ENCODE measurements at places on chromosomes 1 and 21.

DNA sequence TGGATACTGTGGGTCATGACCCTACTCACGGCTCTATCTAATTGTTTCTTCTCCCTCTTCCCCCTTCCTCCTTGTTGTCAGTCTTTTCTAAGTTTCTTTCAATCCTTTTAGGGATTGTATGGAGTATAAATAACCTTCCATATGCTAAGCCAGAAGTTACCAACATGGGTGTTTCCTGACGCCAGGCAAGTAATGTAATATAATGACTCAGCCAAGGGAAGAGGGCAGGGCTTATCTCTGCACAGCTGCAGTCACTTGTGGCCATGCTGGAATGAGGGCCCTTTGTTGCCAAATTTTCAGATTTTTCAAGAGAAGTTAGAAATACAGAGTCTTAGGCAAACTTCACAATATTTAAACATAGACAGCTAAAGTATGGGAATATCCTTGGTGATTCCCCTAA is 194.6 kb downstream of the ST6GALNAC3 start:
- no peak for DNase-seq

DNA sequence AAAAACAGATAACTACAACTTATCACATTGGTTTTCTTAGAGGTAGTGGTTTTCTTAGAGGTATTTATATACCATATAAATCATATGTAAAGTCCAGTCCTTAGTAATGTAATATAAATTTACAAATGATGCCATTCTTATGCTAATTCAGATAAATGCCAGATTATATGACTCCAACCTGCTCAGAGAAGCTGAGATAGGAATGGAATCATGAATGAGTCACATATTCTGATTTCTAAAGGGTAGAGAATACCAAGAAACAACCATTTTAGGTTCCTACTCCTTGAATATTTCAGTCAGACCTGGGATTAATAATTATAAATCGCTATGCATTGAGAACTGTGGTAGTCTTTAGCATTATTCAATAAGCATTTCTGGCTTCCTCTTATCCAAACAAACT is 760.1 kb upstream of the NEGR1 start:
- DNase-seq = no peak

- no peak for DNase-seq
Observed at GRCh38 chr1:84913555-84913892, 20.5 kb upstream of the LPAR3 start.

DNA sequence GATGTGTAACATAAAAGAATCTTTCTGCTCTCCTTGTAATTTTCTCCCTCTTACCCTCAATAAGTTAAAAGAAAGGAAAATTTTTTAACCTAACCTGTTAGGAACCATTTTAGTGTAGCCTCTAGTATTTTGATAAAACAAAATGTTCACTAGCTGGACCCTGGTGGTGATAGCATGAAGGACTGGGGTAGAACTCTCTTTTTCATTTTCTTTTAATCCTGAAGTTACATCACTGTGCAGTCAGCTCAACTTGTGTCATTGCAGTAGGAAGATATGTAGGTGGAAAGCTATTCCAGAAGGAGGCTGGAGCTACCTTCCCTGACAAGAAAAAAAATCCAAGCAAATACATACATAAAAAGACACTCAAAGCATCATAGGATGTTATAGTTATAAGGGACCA is 39.3 kb downstream of the NFIA start:
- no peak for DNase-seq

DNA sequence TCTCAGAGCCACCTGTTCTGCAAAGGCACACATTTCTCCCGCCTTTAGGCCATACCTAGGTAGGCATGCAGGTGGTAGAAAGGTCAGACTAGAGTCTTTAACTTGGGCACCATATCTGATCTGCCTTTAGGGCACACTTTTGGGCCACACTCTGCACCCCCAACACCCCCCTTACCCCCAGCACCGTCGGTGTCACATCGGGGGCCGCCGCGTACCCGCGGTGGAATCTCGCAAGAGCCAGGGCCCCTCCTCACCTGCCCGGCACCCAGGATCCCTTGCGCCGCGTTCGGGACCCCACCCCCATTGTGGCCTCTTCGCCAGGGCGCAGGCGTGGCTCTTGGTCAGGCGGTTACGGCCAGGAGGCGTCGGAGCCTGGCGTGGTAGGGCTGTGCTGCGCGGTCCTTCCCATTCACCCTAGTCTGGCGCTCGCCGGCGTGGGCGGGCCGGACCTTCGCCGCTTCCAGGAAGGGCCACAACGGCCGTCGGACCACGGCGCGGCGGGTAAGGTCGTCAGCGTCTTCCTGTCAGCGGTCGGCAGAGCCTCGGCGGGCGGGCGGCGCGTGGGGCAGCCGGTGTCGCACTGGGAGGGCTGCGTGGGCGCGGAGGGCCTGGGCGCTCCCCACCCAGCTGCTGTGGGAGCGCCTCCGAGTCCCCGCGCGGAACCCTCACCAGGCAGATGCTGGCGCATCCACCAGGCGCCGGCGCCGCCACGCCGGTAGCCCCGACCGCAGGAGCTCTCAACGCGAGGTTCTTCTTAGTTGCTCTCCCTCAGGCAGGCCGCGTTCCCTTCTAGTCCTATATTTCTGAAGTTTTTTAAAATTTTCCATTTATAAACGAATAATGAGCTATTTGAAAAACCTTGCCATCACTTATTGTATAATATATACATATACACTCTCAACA is at the start of gene DNAH14:
Gene DNAH14, plus strand, starts transcription at position 341 of the 903 bp plus-strand sequence. CDS start 23,028 bp downstream, outside the sequence.
- no peak for DNase-seq

GRCh38 chr1:70134148-70134547 is 71.2 kb downstream of the LRRC40 start:
- DNase-seq = no peak

GRCh38 chr1:215076322-215076721 is 6.2 kb upstream of the KCNK2 start:
- DNase-seq = no peak

- DNase-seq = no peak
Observed at GRCh38 chr1:20183616-20184271, 2.2 kb upstream of the UBXN10 start.

GRCh38 chr21:20443558-20444155 is 554.6 kb upstream of the NCAM2 start:
- DNase-seq = no peak

- DNase-seq = no peak
Observed at GRCh38 chr1:24899581-24900485, 30.2 kb downstream of the RUNX3 start.

DNA sequence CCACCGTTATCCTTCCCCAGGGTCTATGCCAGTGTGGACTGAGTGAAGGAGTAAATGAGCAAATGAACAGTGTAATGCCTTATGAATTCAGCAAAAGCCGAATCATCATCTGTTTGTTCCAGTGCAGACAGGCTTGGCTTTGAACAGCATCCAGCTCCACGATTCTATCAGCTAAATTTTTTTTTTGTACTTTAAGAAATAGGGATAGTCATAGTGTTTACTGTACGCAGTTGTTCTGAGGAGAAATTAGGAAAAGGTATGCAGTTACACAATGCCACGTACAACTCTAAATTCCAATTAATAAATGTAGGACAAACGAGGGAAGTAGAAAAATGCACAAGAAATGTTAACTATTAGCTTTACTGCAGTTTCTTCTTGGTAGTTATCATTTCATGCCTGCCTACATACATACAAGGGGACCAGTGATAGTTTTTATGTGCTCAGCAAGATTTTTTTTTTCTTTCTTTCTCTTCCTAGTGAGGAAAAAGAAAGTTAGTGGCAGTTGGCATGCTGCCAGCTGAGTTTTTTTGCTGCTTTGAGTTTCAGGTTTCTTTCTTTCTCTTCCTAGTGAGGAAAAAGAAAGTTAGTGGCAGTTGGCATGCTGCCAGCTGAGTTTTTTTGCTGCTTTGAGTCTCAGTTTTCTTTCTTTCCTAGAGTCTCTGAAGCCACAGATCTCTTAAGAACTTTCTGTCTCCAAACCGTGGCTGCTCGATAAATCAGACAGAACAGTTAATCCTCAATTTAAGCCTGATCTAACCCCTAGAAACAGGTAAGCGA is at the start of gene IFI44L:
Gene IFI44L, plus strand, starts transcription at position 646 of the 777 bp plus-strand sequence. CDS start 7,468 bp downstream, outside the sequence.
- DNase-seq = peak; percentile 67

DNA sequence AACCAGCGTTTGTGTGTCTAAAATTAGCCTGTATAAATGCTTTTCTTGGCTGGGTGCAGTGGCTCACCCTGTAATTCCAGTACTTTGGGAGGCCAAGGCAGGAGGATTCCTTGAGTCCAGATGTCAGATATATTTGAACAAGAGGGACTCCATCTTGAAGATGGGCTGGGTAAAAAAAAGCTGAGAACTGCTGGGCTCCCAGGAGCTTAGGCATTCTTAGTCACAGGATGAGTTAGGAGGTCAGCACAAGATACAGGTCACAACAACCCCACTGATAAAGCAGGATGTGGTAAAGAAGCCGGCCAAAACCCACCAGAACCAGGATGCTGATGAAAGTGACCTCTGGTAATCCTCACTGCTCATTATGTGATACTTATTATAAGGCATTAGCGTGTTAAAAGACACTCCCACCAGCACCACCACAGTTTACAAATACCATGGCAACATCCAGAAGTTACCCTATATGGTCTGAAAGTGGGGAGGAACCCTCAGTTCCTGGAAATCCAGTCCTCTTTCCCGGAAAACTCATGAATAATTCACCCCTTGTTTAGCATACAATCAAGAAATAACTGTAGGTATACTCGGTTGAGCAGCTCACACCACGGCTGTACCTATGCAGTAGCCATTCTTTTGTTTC is 36.2 kb upstream of the ZNF496 start:
- DNase-seq = no peak
